Spleen (tissue), 13 donors: ENCODE measurements at places on chromosomes 3 and 15.

DNA sequence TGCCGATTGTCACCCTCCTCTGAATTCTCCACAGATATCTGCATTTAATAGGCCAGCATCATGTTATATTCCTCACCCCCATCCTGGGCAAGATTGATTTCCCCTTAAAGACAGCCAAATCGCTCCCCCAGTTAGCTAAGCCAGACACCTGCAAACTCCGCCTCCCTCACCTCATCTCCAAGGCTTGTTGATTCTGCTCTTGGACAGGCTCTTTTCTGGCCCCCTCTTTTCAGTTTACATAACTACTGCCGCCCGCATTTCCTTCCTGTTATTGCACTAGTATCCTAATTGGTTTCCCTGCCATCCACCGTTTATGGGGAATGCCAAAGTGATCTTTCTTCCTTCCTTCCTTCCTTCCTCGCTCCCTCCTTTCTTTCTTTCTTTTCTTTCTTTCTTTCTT is 214.7 kb upstream of the MRPL3 start:
- DNase-seq, result no peak

- DNase-seq, result no peak
Observed at GRCh38 chr3:51792206-51792605, 13.2 kb upstream of the IQCF6 start.

DNA sequence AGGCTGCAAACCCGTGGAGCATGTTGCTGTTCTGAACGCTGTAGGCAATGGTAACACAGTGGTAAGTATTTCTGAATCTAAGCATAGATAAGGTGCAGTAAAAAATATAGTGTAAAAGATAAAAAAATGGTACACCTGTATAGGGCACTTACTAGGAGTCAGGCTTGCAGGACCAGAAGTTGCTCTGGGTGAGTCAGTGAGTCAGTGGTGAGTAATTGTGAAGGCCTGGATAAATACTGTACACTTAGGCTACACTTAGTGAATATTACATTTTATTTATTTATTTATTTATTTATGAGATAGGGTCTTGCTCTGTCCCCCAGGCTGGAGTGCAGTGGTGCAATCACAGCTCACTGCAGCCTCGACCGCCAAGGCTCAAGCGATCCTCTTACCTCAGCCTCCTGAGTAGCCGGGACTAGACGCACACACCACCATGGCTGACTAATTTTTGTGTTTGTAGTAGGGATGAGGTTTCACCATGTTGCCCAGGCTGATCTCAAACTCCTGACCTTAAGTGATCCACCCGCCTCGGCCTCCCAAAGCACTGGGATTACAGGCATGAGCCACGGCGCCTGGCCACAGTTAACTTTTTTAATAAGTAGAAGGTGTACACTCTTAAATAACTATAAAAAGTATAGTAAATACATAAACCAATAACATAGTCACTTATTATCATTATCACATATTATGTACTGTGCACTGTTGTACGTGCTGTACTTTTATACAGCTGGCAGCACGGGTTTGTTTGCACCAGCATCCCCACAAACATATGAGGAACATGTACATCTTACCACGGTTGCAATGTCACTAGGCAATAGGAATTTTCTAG is 155.1 kb downstream of the IGF1R start:
- DNase-seq, result no peak

DNA sequence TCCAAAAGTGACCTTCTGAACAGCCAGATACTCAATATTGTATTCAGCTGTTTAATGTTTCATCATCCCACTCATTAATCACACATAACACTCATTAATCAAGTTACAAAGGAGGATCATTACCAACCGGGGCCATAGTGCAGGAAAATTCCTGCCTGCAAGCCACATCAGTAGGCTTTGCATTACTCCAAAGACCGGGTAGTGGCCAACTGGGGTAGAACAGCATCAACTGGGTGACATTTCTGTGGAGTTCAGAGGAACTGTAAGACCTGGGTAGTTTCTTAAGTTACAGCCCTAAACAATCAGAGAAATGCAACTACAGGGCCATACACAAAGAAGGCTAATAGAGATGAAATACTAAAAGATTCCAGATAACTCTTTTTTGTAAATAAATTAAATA is 253.1 kb downstream of the WDR72 start:
- DNase-seq, result no peak

- no peak for DNase-seq
Observed at GRCh38 chr3:175518459-175518858, 659.3 kb downstream of the NAALADL2 start.

GRCh38 chr3:148246291-148246923 is 451.3 kb upstream of the AGTR1 start:
- DNase-seq, result no peak

DNA sequence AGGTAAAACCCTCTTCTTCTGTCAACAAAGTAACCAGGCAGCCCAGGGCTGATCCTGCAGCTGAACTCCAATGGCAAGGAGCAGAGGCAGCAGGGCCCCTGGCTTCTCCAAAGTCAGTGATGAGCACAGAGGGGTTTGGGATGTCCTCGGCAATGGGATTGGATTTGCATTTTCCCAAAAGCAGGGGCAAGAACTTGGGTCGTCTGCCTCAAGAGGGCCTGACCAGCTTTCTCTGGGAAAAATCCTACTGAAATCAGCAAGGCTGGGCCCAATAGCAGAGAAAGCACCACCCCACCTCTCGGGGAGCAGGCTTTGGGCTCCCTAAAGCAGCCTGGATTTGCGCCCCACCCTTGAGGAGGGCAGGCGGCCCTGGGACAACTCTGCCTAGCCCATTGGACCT is 210.0 kb upstream of the IGF1R start:
- DNase-seq, result peak; percentile 59

GRCh38 chr3:195249858-195250464 is 21.0 kb downstream of the XXYLT1 start:
- no peak for DNase-seq

DNA sequence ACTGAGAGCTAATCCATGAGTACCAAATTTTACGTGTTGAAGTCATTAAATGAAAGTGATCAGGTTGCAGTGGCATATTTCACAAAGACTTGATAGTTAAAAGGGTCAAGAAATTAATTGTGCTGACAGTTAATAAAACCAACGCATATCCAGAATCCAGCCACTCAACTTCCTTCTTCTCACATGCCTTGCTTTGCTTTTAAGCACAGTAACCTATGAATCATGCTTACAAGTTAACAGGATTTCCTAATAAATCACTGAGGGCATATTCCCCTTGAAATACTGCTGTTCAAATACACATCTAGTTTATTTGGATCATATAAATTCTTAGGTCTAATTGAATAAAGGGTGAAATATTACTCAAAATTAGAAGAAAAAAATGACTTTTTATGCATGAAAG is 801.5 kb upstream of the EPHA6 start:
- DNase-seq, result no peak

DNA sequence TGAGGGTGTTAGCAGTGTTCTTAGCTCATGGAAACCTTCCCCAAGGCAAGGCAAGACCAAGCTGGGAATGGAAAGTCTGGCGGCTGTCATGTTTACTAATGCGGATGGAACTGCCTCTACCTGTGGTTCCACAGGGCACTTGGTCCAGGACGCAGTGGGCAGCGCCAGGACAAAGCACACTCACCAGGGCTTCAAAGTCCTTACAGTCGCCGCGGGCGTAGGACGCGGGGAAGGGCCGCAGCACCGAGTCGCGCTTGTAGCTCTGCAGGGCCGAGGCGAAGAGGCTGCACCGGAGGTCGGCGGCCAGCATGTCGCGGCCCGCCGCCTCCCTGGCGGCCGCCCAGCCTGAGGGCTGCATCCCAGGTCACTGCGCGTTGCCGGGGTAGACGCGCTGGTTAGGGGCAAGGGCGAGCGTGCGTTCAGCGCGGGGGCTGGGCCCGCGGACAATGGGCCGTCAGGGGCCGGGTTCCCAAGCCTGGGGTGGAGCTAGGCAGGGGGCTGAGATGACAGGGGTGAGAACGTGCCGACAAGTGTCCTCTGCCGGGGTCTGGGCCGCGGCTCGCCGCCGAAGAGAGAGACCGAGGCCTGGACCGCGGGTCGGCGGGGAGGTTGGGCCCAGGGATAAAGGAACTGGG is 497 bp downstream of the PARP16 start:
- no peak for DNase-seq

DNA sequence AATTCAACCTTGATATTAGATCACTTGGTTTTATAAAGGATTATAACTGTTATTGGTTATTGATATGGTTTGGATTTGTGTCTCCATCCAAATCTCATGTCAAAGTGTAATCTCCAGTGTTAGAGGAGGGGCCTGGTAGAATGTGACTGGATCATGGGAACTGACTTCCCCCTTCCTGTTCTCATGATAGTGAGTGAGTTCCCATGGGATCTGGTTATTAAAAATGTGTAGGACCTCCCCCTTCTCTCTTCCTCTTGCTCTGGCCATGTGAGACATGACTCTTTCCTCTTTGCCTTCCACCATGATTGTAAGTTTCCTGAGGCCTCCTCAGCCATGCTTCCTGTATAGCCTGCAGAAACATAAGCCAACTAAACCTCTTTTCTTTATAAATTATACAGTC is 136.0 kb upstream of the UBE2E2 start:
- no peak for DNase-seq
